Cortex of kidney (tissue), 1 donor: ENCODE measurements at places on chromosomes 4 and X.

- DNase-seq: no peak
These were observed 30.2 kb downstream of the CLDN2 start for GRCh38 chrX:106950381-106950780.

GRCh38 chr4:38223782-38224236, 263.6 kb downstream of the PTTG2 start:
- no peak for DNase-seq

DNA sequence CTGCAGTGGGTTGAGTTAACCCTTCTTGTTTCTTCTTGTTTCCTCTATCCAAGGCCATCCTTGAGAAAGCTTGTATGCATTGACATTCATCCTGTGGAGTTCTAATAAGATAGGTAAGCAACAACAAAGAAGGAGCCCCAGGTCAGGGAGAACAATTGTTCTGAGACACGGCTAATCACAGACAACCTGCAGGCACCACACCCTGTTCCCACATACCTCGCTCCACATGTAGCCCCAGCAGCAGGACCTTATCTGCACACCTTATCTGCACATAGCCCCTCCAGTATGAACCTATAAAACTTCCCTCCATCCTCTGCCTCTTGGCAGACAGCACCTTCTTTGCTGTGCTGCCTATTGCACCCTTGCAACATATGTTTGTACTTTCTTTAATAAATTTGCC, 129.1 kb downstream of the MSL3 start:
- DNase-seq: no peak

GRCh38 chr4:25903900-25904747, 9.9 kb upstream of the SMIM20 start:
- DNase-seq: no peak

- no peak for DNase-seq
These were observed 147.6 kb upstream of the MSX1 start for GRCh38 chr4:4711902-4712301.

- DNase-seq: no peak
These were observed 17.4 kb downstream of the TLR10 start for GRCh38 chr4:38765382-38765781.

DNA sequence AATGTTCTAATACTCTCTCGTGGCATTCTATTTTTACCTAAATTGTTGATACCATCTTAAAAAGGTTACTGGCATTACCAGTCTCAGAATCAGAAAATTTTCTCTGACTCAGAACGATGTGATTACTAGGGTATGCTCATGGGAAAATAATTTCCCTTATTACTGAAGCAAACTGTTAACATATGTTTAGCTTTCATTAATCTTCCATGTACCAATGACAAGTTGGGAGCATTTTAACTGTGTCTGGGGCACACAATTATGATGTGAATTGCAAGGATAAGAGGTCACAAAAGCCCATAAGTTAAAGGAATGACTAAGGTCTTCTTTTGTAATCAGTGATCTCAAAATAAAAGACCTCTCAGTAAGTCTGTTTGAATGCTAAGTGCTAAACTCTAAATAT, 1254.6 kb downstream of the PCDH18 start:
- DNase-seq: no peak

GRCh38 chr4:111360906-111361305, 738.0 kb upstream of the PITX2 start:
- DNase-seq: no peak

DNA sequence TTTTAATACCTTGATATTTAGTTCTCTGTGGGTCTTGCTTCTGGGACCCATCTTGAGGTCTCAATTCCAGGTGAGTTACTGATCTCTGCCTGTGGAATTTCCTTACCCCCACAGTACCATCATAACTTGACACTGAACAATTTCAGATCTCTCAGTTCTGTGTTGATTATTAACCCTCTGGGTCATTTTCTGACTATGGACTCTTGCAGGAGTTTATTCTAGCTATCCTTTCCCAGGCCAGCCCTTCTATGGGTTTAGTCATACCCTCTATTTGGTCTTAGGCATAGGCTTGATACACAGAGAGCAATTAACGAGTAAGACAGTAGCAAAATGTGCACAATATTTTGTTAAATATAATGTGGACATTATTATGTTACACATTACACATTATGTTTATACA, 3.7 kb upstream of the SPARCL1 start:
- no peak for DNase-seq

DNA sequence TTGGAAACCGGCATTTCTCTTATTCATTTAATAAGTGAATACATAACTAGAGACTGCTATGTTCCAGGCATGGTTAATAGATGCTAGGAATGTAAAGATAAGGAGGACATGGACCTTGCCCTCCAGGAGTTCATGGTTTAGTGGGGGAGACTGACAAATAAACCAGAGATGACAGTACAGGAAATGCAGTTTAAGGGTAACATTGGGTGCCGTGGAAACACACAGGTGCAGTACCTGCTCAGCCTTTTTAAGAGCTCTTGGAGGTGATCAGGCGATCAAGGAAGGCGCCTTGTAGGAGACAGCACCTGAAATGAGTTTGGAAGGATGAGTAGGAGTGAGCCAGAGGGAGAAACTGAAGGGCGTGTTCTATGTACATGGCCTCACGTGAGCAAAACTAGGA, 145.8 kb downstream of the AASDH start:
- DNase-seq: no peak

- DNase-seq: no peak
These were observed 600.9 kb upstream of the DIPK2B start for GRCh38 chrX:45801554-45801953.

DNA sequence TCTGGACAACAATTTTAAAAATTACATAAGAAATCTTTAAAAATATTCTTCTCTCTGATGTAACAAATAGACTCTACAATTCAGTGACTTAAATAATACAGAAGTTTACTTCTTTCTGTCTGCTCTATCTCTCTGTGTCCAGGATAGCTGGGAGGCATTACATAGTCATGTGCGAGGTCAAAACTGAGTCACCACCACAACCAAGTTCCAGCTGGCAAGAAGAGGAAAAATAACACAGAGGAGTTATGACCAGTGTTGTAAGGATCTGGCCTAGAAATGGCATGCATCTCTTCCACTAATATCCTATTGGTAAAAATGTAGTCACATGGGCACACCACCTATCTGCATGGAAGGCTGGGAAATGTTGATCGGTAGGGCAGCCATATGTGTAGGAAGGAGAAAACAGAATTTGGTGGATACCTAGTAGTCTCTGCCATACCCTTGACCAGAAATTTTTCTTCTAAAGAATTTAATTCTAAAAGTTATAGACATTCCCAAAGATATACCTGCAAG, 39.4 kb upstream of the WDFY3 start:
- no peak for DNase-seq

- no peak for DNase-seq
These were observed 1100.0 kb downstream of the FAT4 start for GRCh38 chr4:126414741-126415140.

DNA sequence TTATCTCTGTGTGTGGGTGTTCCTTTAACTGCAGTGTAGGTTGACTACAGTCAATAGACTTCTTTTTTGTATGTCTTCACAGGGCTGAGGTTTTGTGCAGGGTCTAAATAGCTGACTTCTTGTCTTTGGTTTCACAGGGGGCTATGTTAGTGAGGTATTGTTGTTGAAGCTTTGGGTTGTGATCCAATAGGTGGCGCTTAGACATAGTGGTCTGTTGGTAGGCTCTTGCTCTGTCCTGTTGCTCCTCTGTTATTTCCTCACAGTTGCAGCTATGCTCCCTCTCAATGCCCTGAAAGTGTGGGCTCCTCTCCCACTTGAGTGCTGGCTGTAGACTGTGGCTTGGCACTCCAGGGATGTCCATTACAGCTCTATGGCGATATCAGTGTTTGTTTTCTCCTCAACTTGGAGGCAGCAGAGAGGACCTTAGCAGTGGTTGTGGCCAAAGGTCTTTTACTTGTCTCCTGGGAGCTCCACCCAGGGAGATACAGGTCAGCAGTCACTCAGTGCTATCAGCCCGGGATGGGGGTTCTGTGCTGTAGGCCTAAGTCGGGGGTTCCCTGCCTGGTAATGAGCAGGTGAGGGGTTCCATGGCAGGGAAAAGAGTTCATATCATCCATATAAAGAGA, 14.0 kb downstream of the POF1B start:
- no peak for DNase-seq

DNA sequence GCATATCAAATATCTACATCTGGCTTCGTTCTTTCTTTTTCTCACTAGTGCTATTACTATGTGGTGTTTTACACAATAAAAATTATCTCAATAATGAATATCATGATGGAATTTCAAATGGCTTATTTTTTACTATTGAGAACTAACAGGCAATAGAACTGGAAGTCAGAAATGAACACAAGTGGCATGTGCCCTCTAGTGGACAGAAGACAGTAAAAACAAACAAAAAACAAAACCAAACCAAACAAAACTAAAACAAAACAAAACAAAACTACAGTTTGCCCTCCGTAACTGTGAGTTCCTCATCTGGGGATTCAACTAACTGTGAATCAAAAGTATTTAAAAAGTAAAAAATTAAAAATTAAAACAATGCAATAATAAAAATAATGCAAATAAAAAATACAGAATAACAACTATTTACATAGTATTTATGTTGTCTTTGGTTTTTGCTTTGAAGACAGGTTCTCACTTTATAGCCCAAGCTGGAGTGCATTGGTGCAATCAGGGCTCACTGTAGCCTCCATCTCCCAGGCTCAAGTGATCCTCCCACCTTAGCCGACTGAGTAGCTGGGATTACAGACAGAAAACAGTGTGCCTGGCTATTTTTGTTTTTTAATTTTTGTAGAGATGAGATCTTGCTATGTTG, 195.6 kb upstream of the TACR3 start:
- DNase-seq: no peak

DNA sequence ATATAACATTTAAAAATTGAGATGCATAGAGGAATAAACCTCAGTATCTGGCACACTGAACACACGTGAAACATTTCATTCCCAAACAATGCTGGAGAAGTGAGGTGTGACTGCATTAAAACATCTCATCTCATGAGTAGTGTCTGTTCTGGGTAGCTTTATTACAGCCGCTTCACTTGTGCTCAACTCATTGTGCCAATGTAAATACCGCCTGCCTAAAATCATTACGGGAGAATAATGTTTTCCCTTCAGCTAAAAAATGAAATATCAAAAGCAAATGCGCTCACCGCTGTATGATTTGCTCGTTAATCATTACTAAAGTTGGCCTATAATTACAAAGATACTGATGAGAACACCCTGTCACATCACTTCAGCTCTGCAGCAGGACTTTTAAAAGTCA, 110.2 kb upstream of the PRPS2 start:
- DNase-seq: no peak

DNA sequence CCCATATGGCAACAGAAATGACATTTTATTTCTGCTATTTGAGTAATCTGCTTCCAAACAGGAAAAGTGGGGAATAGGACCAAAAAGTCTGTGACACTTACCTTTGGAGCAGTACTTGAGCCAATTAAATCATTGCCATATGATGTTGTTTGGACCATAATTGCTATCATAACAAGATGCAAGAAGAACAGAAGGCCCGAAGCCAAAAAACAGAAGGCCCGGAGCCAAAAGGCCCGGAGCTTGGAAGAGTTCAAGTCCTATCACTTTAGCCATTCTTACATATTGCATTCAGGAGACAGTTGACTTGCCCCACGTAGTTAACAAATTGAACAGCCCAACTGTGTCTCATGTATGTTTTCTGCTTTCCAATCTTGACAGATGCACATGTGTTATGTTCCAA, 285.6 kb downstream of the ARHGAP24 start:
- no peak for DNase-seq

- DNase-seq: no peak
These were observed 233.6 kb upstream of the DIPK2B start for GRCh38 chrX:45434231-45434630.

- no peak for DNase-seq
These were observed 132.5 kb upstream of the NHS start for GRCh38 chrX:17242470-17242869.

DNA sequence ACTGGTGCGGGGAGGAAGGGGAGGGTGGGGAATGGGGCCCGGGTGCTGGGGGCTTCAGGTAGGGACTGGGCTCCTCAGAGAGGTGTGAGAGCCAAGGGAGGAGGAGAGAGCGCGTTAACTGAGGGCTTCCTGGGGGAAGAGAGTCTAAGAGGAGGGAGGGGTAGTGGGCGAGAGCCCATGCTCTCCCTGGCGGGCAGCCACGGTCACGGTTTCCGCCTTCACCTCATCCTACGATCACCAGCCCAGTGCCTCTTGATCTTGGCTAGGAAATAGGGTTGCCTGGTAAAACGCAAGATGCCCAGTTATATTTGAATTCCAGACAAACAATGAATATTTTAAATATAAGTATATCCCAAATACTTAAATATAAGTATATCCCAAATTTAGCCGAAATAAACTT, 60.8 kb upstream of the GRPEL1 start:
- no peak for DNase-seq

- no peak for DNase-seq
These were observed at the start of gene PLXNB3 for GRCh38 chrX:153763989-153764755. Gene PLXNB3 (plus strand): TSS chrX:153764249. CDS start chrX:153765536, 1,287 bp downstream.

DNA sequence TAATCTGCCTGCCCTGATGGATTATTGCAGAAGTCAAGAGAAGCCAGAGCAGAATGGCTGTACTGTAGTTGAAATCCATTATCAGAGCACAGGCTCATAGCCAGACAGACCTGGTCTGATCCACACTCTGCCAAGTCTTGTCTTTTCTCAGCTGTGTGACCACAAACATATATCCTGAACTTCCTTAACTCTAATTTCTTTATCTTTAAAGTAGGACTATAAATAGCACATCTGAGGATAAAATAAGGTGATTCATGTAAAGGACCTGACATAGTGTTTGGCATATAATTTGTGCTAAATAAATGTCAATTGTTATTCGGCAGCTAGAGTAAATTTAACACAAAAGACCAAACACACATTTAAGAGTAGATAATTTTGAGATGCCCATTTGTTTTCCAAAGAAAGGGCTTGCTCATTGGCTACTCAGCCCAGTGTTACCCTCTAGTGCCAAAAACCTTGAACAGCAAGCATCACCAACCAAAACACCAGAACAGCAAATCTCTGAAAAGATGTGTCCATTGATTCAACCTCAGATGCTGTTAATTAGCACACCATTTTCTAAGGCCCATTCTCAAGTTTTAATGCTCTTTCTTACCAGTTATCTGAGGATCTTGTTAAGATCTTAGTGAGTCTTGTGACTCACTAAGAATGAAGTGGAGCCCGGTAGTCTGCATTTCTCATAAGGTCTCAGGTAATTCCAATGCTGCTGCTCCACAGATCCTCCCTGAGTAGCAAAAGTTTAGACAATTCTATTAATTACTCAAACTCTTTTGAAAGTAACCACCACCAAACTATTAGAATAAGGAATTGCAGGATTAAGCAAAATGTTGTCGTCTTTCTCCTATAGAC, 108.8 kb downstream of the HHIP start:
- no peak for DNase-seq
